CD4-positive, alpha-beta T cell treated with Interleukin-2 at 100 ng/mL for 4 hours (primary cell): ENCODE measurements at places on chromosomes 7 and 10.

DNA sequence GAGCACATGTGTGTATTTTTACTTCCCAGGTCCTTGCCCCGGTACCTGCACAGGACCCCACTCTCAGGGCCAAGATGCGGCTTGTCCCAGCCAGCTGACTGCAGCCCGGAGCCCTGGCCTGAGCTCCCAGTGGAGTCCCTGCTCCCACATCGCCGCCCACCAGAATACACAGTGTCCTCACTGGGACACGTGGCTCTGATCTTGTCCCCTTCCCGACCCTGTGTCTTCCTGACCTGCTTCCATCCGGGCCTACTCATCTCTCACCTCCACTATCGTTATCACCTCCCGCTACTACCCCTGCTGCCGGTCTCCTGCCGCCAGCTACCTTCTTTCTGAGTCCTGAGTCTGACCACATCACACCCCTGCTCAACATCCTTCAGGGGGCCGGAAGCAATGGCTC is 146.3 kb upstream of the CHST15 start:
- DNase-seq: no peak

DNA sequence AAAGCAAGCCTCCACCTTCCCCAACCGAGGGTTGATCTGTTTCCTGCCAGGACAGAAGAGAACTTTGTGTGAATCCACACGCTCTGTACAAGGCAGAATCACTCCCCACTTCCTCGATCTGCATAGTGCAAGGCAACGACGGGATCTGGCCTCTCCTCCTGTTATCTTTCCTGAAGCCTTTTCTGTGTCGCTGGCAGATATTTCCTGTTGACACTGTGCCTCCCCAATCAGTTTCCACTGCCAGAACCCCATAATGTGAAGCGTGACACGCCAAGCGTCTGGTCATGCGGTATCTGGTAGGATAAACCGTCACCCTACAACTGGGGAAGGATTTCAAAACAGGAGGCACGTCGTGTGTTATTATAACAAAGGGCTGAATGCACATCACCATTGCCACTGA is 57.2 kb downstream of the FAM171A1 start:
- DNase-seq: no peak

DNA sequence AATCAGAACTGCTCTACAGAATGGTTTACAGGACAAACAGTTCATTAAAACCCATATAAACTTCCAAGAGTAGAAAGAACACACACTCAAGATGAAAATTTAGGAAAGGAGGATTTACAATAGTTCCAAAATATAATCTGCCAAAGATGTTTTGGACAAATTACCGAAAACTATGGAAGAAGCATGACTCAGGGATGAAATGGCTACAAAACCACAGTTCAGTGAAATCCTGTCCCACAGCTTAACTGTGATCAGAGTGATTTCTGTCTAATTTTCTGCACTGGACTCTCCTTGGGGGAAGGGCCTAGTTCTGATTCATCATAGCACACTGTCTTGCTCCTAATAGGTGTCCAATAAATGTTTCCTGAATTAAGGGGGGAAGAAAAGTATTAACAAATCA is 82.2 kb downstream of the HIPK2 start:
- DNase-seq: no peak

GRCh38 chr7:114107522-114107921 is 188.7 kb upstream of the PPP1R3A start:
- DNase-seq: no peak

DNA sequence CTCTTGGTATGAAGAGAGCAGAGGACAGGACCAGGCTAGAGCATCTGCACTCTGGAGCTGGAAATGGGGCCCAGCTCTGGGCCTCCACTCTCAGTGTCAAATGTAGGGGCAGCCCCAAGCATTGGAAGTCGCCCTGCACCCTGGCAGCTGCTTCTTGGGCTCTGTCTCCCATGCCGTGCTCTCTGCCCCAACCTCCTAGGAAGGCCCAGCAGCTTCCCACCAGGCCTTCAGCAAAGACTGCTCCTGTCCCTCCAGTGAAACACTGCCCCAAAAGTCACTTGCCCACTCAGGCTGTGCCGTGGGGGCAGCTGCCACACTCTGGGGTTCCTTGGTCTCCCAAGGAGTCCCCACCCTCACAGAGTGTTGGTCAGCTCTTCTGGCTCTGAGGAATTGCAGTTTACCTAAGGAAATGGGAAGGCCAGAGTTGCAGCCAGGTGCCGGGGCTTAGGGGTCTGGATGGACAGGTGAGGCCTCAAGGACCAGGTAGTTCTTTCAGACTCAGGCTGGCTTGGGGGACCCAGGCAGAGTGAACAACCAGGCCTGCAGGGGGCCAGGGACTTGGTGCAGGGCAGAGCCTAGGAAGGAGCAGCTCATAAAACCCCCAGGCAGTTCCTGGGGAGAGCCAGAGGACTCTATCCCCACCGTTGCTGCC is 9.4 kb upstream of the OPN4 start:
- DNase-seq: no peak

DNA sequence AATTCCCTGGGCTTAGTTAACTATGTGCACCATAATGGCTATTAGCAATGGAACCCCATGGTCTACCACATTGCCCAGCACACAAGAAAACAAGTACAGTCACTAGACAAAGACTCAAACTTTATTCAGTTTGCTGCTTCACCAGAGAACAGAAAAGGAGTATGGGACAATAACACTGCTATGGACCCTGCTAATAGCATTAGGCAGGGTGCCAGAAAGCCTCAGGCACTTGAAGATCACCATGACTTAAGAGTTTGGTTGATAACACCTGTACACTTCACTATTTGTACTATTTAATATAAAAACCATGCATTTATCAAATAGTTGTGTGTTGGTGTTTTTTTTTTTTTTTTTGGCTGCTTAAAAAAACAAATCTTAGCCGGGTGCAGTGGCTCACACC is 159.6 kb downstream of the KMT2E start:
- no peak for DNase-seq

DNA sequence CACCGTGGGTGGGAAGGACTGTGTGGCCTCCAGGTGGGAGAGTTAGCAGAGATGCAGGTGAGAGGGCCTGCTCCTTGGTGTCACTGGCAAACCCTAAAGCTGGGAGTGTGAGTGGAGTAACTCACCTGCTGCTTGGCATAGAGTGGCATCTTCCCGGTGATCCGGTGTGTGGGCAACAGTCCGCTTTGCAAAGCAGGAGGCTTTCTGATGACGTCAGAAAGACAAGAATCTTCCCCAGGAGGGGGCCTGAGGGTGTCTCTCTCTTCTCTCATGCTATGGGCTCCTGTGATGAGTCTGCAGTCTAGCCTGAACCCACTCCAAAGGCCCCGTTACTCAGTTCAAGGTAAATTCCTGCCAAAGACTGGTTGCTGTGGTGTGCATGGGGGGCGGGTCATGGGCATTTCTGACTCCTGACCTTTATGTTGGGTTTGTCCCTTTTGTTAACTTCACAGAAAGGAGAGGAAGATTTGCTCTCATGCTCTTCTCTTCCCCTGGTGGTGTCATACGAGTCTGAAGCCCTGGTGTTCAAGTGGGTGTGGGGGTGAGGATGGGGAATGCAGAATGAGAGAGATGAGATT is 187.9 kb downstream of the GATA3 start:
- DNase-seq: peak; percentile 38

GRCh38 chr10:85610381-85611092 is 756.1 kb downstream of the GRID1 start:
- DNase-seq: no peak

GRCh38 chr10:132707121-132707775 is 78.7 kb downstream of the NKX6-2 start:
- DNase-seq: no peak
